ENCODE measurements at places on chromosomes 1 and 21.
A peak's percentile ranks its signal among the peaks of the same experiment; 100 is the strongest.

DNA sequence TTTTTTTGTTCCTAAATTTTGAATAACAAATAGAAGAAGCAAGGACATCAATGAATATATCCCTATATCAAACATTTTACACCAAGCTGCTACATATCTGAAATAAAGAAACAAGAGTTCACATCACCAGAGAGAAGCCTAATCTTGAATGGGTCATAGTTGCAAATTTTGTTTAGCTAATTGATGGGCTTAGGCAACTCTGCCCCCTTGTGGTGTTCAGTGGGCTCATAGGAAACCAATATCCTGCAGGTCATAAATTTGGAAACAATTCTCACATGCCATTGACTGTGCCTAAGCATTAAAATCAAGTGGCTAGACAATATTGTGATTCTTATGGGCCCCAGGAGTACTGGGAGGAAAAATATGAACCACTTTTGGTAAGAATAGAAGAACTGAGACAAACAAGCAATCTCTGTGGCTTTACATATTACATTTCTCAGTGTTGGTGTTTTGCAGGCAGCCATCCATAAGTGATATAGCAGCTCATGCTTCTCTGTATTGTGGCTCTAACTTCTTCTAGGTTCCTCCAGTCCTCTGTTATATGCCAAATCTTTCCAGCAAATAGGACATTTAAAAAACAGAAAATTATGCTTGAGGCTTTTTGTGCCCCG is 1262.8 kb upstream of the PRMT6 start:
- peak; percentile 46 for DNase-seq

DNA sequence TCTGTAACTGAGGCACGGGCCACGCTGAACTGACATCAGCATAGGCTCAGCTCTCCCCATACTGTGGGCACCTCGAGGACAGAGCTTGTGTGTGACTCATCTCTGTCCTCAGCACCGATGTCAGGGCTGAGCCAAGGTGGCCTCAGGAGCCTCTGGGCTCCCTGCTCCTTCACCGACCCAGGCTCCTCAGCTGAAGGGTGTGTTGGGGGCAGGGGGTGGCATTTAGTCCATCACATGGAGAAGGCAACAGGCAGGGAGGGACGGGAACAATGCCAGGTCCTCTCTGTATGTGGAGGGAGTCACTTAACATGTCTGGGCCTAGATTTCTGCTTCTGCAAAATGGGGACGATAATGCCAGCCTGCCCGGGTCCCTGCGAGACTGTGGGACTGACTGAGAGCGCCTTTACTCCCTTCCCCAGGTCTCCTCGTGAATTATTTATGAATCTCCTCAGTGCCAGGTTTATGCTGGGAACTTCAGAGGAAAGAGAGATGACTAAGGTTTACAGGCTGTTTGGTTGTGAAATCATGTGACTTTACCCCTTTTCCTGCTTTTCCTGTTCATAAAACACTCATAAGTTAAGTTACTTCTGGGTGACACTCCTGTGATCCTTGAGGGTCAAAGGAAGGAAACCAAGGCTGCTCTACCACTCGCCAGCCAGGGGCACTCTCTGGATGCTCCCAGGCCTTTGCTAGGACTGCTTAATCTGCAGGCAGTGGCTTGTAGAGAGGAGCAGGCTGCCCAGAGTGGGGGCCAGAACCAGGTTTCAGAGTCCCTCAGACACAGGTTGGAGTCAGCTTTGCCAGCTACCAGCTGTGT is 16.2 kb downstream of the TTC39A start:
- DNase-seq = no peak

- DNase-seq = peak; percentile 37
These were observed 40.6 kb upstream of the CD46 start for GRCh38 chr1:207711285-207711684.

DNA sequence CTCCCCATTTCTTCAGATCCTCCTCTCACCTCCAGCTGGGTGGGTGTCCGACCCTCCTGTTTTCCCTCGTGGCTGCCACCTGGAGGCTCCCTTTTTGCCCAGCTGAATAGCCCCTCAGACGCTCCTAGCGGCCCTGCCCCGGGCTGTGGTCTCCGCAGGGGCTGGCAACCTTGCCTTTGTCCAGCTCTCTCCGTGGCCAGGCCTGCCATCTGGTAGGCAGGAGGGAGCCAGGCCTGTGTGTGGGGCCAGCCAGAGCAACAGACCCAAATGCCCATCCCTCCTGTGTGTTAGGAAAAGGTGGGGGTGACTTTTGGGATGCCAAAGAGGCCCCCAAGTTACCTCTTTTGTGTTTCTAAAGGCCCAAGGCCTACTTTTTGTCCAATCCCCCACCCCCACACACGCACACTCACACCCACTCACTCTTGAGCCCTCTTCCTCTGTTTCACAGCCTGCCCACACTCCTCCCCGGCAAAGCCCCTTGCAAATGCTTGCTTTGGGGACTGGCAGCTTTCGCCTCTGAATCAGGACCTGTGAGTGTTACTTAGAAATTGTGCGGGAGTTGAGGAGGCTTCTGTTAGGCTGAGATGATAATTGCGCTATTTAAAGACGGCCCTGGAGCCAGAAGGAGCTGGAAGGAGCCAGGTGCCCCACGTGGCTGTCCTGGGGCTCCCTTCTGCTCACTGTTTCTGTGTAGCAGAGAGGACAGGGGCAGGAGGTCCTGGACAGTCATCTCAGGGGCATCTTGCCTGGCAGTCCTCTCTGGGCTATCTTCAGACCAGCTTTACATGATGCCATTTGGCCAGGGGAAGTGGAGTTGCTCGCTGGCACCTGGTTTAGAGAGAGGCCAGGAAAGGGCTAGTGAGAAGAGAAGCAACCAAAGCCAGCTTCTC is 9.1 kb downstream of the PPFIA4 start:
- peak; percentile 22 for DNase-seq

- DNase-seq = no peak
These were observed 5.5 kb upstream of the PEX10 start for GRCh38 chr1:2417833-2418225.

GRCh38 chr1:45230537-45230936 is 24.1 kb upstream of the ZSWIM5 start:
- DNase-seq = peak; percentile 38

DNA sequence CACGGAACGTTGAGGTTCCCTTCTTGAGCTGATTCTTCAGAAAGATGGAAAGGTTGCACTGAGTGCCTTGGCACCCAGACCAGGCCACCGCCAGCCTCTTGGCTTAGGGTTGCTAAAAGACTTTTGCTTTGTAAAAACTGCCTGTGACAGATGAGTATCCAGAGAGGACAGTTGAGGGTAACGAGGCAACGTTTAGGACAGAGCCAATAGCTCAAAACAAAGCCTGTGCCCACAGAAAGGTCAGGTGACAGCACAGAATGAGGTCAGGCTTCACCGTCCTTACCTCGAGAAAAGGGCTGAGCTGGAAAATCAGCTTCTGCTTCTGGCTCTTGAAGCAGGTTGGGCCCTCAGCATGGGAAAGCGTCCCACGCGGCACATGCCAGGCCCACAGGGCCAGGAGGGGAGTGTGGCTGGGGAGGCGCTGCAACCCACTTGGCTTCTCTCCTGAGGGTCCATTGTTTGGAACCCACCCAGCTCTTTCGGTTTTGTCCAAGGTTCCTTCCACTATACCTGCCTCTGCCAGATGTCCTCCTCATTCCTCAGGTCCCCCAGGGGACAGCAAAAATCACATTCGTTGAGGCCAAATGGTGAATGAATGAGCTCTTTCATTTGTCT is 55.5 kb downstream of the SCCPDH start:
- no peak for DNase-seq

- DNase-seq = no peak
These were observed 70.9 kb downstream of the PCP4 start for GRCh38 chr21:39938086-39938625.

DNA sequence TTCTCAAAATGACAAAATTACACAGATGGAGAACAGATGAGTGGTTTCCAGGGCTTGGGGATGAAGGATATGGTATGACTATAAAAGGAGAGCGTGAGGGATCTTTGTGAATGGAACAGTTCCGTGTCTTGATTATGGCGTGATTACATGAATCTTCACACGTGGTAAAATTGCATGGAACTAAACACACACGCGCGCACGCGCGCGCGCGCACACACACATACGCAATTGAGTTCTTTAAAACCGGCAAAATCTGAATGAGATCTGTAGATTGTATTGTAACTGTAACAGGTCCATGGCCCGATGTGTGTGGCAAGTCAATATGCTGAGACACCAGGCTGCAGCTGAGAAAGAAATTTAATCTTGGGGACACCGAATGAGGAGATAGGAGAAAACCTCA is 11.1 kb upstream of the LRRN2 start:
- no peak for DNase-seq

DNA sequence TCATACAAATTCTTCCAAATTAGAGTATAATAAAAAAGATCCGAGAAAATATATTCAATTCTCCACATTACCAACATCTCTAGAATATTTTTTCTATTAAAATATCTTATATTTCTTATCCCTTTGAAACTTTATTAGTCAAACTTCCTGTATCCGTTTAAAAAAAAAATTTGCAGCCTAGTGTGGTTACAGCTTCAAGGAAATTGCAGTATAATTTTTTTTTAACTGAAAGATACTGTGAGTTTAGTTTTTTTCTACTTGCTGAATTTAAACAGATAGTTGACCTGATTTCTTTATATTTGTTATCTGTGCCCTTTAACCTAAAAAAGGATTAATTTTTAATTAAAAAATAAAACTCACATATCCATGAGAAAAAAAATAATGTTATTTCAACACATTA is 1.5 kb downstream of the RGS18 start:
- no peak for DNase-seq

- DNase-seq = no peak
These were observed 5.7 kb downstream of the MAN1A2 start for GRCh38 chr1:117372863-117373412.

DNA sequence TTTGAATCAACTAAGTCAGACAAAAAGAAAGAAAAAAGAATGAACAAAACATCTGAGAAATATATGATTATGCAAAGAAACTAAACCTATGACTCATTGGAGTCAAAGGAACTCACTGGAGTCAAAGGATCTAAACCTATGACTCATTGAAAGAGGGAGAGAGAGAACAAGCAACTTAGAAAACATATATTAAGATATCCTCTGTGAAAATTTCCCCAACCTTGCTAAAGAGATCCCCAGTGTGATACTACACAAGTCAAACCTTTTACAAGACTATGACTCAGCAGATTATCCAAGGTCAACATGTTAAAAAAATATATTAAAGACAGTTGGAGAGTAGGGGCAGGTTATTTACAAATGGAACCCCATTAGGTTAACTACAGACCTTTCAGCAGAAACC is 1538.3 kb downstream of the NCAM2 start:
- DNase-seq = no peak

GRCh38 chr1:231757759-231758158 is 131.2 kb downstream of the DISC1 start:
- no peak for DNase-seq

DNA sequence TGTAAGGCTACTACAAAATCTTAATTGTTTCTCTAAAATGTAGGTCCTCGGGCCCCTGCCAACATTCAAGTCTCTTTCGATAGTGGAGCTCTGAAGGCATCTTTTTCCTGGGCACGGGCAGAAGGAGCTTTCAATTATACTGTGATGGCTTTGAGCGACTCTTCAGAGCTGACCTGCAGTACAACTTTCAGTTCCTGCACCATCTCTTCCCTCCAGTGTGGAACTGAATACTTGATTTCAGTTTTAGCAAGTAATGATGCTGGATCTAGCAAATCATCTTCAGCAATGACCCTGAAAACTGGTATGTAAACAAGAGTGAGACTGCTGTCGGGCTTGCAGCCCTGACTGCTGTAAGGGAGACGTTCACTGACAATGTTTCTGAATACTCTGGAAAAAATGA is 9.6 kb downstream of the FNDC7 start:
- DNase-seq = no peak

DNA sequence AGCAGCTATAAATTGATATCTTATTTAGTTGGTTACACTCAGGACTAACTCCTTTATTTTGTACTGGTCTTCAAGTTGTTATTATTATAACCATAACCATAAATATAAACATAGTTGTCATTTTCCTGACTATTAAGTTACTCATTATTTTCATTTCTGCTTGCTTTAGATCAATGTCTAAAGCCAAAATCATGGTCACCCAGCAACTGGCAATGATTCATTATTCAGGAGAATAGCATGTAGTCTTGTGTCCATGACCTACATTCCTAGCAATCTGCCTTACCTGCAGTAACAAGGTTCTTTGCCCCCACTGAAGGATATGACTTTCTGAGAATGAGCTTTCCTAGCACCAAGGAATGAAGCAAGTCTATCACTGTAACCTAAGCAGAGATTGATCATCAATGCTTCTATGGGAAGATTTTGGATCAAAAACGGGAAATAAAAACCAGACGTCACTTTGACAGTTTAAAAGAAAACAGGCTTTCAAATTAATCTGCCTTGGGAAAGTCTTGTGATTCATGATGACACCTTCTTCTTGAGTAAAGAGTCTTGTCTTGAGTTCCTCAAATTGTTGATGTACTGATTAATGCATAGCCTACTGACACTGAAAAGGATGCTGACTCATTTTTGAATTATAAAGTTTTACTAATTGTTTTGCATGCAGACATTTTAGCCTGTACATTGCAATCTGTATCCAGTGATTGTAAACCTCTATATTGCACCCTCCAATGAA is 203.3 kb upstream of the IVNS1ABP start:
- DNase-seq = no peak

DNA sequence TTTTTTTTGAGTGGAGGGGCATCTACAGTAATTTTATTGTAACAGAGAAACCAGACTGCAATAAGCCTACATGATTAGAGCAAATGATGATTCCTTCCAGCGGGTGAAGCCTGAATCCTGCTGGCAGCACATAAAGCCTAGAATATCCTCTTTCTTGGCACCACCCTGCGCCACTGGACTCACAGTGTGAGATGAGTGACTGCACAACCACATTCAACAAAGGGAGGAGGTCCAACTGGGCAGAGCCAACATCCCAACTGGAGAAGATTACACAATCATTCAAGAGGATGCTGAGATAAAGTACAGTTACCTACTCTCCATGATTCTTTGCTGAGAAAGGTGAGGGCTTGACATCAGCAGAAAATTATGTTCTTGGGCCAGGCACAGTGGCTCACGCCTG is 67.4 kb downstream of the TNFSF4 start:
- no peak for DNase-seq

DNA sequence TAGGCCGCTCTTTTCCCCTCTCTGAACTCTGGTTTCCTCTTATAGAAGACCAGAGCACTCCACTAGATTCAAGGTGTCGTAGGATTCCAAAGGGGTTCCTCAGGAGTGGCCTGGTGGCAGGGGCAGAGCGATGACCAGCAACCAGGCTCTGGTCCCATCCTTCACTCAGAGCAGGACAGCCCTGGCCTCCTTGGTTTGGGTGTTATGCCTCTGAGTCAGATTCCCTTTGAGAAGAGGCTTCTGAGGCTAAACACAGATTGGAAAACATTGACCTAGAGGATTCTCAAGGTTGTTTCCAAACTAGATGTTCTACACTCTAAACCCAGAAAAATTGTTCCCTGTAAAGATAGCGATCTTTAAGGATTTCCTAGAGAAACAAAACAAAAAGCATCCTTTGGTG is 49.8 kb upstream of the IKBKE start:
- no peak for DNase-seq

GRCh38 chr21:38140207-38140903 is 116.4 kb upstream of the KCNJ15 start:
- DNase-seq = no peak

DNA sequence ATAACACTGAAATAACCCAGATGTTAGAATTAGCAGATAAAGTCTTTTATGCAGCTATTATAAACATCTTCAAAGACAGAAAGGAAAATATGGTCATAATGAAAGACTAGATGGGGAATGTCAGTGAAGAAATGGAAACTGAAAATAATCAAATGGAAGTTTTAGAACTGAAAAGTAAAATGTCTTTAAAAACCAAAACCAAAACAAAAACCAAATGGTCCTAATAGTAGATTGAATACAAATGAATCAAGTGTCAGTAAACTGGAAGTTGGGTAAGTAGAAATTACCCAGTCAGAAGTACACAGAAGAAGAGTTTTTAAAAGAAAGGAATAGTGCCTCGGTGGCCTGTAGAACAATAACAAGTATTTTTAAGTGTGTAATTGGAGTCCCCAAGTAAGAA is 72.7 kb downstream of the SYCP1 start:
- DNase-seq = no peak

All from iPS-NIHi11 (cell line).